ENCODE measurements at places on chromosomes 11 and 22. TPM values are rescaled to one million over a fixed set of nuclear protein-coding genes. Genes with fewer than 3 reads are reported as not detected.

The USP28 gene
- 26.2 TPM for total RNA-seq

DNA sequence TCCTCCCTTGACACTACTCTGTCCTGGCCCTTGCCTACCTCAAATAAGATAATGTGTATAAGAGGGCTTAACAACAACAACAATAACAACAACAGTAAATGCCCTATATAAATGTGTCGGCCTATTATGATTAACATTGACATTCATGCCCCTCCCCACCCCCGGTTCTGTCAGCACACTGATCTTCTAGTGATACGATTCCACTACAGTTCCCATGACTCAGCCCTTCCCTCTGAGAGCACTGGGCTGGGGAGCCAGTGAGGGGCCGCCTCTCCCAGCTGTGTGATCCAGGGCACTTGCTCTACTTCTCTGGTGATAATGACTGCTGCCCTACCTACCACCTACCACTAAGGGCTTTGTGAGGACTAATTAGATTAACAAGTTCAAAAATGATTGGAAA lies 92.2 kb upstream of the PHOX2A start:
- peaks cover 8% of the 10 kb centered on the region for H3K36me3 ChIP-seq
- DNase-seq, result no peak
- H3K27ac ChIP-seq, result no peak overlapping the region
- no peaks in the 10 kb centered on the region for H3K27me3 ChIP-seq
- no peak overlapping the region for H3K4me3 ChIP-seq
- H3K4me1 ChIP-seq, result peaks cover 30% of the 10 kb centered on the region

DNA sequence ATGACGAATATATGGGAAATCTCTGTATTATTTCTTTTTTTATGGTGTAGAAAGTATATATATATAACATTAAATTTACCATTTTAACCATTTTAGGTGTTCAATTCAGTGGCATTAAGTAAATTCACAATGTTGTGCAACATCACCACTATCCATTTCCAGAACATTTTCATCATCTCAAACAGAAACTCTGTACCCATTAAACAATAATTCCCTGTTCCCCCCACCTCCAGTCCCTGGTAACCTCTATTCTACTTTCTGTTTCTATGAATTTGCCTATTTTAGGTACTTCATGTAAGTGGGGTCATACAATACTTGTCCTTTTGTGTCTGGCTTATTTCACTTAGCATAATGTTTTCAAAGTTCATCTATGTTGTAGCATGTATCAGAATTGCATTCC lies 15.3 kb upstream of the PTS start:
- peaks cover 10% of the 10 kb centered on the region for H3K4me1 ChIP-seq
- H3K27me3 ChIP-seq, result no peaks in the 10 kb centered on the region
- no peak for DNase-seq
- no peak overlapping the region for H3K27ac ChIP-seq
- H3K4me3 ChIP-seq, result no peak overlapping the region

- H3K4me1 ChIP-seq, result no peaks in the 10 kb centered on the region
- peaks cover 10% of the 10 kb centered on the region for H3K27me3 ChIP-seq
- H3K27ac ChIP-seq, result no peak overlapping the region
Observed at GRCh38 chr11:94031625-94032024, 10.5 kb downstream of the HEPHL1 start.

GRCh38 chr22:21990445-21991303 lies 8.1 kb upstream of the TOP3B start:
- no peaks in the 10 kb centered on the region for H3K4me1 ChIP-seq
- no peak overlapping the region for H3K27ac ChIP-seq
- no peak for DNase-seq
- H3K4me3 ChIP-seq, result no peak overlapping the region
- no peaks in the 10 kb centered on the region for H3K36me3 ChIP-seq

GRCh38 chr22:32991353-32992101 lies 66.7 kb downstream of the SYN3 start:
- DNase-seq, result no peak
- H3K4me3 ChIP-seq, result no peak overlapping the region

DNA sequence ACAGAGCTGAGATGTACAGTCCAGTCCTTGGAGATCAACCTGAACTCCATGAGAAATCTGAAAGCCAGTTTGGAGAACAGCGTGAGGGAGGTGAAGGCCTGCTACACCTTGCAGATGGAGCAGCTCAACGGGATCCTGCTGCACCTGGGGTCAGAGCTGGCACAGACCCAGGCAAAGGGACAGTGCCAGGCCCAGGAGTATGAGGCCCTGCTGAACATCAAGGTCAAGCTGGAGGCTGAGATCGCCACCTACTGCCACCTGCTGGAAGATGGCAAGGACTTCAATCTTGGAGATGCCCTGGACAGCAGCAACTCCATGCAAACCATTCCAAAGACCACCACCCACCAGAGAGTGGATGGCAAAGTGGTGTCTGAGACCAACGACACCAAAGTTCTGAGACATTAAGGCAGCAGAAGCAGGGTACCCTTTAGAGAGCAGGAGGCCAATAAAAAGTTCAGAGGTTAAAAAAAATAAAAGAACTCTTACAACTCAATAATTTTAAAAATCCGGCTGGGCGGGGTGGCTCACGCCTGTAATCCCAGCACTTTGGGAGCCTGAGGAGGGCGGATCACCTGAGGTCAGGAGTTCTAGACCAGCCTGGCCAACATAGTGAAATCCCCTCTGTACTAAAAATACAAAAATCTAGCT lies 69.9 kb upstream of the RTL6 start:
- no peak overlapping the region for H3K27ac ChIP-seq
- no peak overlapping the region for H3K4me3 ChIP-seq
- H3K4me1 ChIP-seq, result no peaks in the 10 kb centered on the region
- no peaks in the 10 kb centered on the region for H3K36me3 ChIP-seq

DNA sequence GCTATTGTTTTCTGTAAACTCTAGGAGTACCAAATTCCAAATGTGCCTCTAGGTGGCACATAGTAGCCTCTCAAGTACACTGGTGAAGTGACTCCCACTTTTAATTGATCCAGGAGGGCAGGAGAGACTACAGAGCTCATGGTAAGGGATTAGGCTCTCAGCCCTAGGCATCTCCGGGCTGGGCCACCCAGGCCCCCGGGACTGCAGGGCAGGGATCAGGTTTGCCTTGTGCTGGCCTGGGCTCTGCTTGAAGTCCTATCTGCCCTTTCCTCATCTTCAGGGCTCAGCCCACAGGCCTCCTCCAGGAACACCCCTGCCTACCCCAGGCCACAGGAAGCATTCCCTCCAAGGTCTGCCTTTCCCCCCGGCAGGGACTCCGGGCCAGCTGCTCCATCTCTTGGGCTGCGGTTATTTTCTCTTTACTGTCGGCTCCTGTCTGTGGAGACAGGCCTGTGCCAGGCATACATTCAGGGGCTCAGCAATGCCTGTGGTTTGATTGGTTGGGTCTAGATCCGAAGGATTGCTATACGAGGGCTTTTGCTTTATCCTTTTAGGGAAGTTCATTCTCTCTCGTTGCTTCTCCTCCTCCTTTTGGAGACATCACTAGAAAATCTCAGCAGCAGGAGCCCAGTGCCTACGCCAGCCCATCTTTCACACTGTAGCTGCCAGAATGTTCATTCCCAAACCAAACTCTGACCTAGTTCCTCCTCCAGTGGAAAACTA lies 32.8 kb downstream of the PARVA start:
- DNase-seq, result no peak
- H3K27me3 ChIP-seq, result no peaks in the 10 kb centered on the region
- no peak overlapping the region for H3K27ac ChIP-seq
- no peak overlapping the region for H3K4me3 ChIP-seq
- H3K36me3 ChIP-seq, result no peaks in the 10 kb centered on the region

DNA sequence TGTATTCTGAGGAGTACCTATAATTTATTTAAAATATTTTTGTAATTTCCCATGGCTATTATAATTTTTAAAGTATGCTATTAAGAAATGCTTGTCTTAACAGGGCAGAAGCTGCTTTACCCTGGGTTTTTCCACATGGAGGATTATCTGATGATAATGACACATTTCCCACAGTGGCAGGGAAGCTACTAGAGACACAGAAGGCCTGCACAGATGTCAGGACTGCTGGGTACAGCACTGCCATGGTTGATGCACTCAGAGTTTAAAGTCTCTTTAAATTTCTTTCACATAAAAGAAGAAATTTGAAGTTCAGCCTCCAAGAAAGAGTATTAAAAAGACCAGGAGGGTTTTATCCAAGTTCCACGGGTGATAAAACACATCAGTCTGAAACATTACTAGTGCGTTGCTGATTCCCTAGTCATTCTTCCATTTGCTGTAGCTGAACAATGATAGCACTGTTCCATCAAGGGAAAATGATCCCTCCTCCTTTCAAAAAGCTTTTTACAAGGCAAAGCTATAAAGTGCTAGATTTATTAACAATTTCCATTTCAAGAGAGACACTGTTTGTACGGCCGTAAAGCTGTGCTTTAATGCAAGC lies 363.0 kb downstream of the CNTN5 start:
- no peaks in the 10 kb centered on the region for H3K36me3 ChIP-seq
- no peak for DNase-seq
- H3K4me3 ChIP-seq, result no peak overlapping the region
- H3K27ac ChIP-seq, result no peak overlapping the region
- H3K27me3 ChIP-seq, result no peaks in the 10 kb centered on the region

DNA sequence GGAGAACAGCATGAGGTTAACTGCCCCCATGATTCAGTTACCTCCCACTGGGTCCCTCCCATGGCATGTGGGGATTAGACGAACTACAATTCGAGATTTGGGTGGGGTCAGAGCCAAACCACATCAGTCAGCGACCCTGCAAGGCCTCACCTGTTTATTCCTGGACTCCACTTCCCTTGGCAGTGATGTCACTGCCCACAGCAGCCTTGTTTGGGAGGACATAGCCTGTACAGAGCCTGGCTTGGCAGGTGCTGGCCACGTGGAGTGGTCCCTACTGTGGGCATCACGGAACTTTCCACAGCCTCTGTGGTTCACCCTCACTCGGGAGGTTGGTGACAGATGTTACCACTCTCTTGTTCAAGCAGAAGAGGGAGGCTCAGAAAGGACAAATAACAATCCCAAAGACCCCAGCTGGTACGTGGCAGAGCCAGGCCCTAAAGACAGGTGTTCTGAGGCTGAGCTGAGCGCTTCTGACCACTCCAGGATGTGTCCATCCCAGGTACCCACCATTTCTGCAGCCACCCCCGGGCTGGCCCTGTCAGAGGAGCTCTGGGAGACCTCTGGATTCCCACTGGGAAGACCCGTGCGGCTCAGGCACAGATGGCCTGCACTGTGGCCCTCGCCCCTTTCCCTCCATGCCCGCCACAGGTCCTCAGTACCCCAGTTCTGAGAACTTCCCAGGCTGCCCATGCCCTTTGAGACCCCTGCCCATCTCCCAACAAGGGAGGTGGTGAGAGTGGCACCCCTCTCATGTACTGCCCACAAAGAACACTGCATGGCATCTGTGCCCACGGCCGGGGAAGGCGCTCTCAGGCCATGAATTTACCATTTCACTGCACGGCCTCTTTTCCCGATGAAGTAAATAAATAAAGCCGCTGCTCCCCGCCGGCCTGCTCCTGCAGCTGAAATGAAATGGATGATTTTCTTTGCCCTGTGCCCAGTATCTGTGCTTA lies 605.8 kb downstream of the TBC1D22A start:
- DNase-seq, result no peak
- H3K4me3 ChIP-seq, result no peak overlapping the region
- H3K36me3 ChIP-seq, result no peaks in the 10 kb centered on the region
- H3K27me3 ChIP-seq, result peaks cover 6% of the 10 kb centered on the region
- no peaks in the 10 kb centered on the region for H3K4me1 ChIP-seq

GRCh38 chr11:1847006-1847735 lies 5.7 kb upstream of the LSP1 start:
- no peak overlapping the region for H3K27ac ChIP-seq
- H3K4me3 ChIP-seq, result no peak overlapping the region
- H3K36me3 ChIP-seq, result no peaks in the 10 kb centered on the region
- peaks cover 70% of the 10 kb centered on the region for H3K4me1 ChIP-seq
- peaks cover 8% of the 10 kb centered on the region for H3K27me3 ChIP-seq
- DNase-seq, result no peak

The CALCA gene
- total RNA-seq, result 0.28 TPM

DNA sequence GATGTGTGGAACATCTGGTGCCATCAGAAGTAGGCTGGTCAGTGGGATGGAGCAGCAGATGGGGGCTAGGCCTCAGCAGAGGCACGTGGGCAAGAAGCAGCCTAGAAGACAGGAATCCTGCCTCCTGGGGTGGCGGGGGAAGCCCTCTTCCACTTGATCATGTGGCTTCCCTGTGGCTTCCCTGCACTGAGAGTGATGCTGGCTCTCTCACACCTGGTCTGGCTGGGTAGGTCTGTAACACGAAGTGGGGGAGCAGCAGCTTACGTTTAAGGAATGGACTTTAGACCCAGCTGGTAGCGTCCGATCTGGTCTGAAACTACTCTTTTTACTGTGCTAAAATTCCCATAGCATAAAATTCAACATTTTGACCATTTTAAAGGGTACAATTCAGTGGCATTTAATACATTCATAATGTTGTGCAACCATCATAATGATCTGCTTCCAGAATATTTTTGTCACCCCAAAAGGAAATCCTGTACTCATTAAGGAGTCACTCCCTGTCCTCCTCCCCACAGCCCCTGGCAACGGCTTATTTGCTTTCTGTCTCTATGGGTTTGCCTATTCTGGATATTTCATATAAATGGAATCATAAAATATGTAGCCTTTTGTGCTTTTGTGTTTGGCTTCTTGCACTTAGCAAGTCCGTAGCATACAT lies 21.7 kb downstream of the PTPN5 start:
- H3K36me3 ChIP-seq, result no peaks in the 10 kb centered on the region
- H3K4me1 ChIP-seq, result peaks cover 13% of the 10 kb centered on the region
- peaks cover 26% of the 10 kb centered on the region for H3K27me3 ChIP-seq
- no peak for DNase-seq
